ENCODE measurements at places on chromosomes 1 and 21.
A peak's percentile ranks its signal among the peaks of the same experiment; 100 is the strongest.

DNA sequence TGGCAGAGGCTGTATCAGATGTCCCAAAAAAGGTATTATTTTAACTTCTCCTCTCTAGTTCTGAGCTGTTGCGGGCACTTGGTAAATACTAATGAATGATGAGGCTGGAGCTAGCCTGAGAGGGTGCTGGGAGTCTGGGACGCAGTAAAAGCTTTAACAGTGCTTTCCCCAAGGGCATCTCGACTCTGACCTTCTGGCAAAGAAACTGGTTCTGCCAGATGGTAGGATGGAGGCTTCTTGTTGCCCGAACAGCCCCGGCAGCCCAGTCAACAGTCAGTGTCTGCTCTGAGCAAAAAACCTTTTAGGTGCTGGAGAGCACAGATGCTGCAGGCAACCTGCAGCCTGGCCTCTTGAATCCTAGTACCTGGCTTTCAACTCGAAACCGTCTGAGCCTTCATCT, 2.5 kb upstream of the PNRC2 start:
- DNase-seq: no peak

- DNase-seq: no peak
Measured at GRCh38 chr1:227167276-227168101, 150.8 kb downstream of the CDC42BPA start.

DNA sequence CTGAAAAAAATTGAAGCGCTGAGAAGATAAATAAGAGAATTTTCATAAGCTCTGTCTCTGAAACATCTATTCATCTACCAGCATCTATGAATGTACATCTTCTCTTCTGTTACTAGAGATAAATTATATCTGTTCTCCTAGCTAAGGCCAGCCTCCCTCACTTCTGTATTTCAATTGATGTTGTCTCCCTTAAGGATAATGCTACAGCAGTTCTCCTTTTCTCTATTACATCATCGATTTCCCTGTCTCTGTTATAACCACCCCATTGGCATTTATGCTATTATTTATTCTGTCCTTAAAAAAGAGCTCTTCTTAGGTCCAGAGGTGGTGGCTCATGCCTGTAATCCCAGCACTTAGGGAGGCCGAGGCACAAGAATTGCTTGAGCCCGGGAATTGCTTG, 42.9 kb upstream of the TMCO2 start:
- DNase-seq: no peak

GRCh38 chr1:229848752-229849677, 218.0 kb upstream of the GALNT2 start:
- peak; percentile 47 for DNase-seq

- no peak for DNase-seq
Measured at GRCh38 chr1:105838071-105838470, 1218.4 kb upstream of the PRMT6 start.

DNA sequence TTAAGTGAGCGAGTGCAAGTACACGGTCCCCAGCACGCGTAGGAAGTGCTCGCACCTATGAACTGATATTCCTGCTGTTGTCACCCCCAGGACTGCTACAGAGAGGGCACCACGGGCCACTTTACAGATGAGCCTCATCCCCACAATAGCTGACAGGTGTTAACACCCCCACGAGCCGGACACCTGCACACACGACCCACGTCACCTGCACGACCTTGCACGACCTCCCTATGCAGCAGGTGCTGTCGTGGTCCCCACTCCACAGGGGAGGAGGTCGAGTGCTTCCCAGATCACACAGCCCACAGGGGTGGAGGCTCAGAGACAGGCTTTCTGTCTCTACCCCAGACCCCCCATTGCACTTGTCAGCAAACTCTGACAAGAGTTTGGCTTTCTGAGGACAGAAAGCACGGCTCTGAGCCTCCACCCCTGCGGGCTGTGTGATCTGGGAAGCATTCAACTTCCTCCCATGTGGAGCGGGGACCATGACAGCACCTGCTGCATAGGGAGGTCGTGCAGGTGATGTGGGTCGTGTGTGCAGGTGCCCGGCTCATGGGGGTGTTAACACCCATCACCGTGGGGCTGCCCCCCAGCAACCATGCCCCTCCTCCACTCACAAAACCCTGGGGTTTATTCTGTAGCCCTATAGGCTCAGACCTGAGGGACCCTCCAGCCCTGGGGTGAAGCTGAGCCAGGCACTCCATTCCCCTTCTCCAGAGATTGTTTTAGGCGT, 80.8 kb downstream of the MATN1 start:
- DNase-seq: no peak

DNA sequence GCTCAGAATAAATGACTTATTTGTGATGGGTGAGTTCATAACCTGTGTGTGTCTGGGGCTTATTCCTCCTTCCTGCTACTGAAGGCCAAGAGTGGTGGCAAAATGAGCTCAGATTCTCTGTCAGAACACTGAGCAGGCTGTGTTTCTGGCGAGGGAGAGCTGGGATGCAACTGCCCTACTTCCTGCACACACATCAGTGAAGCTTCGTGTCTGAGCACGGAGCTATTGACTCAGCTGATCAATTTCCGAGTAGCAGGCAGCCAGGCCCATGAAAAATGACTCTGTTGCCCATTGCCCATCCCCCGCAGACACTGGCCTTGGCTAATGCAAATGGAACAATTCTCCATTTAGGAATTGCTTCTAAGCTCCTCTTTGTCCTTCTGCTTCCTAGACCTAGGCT, 27.7 kb downstream of the TNR start:
- DNase-seq: no peak

DNA sequence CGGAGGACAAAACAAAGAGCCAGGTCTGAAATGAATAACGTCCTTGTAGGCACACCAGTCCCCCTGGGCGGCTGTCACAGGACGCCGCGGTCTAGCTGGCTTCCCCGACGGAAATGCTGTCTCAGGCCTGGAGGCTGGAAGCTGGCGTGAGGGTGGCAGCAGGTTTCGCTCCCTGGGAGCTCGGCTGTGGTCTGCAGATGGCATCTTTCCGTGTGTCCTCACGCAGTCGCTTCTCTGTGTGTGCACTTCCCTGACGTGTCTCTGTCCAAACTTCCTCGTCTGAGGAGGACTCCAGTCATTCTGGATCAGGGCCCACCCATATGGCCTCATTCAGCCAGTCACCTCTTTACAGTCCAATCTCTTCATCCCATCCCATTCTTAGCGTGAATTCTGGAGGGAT, 14.2 kb downstream of the TNFRSF14 start:
- no peak for DNase-seq

GRCh38 chr1:90504509-90504908, 212.6 kb downstream of the BARHL2 start:
- DNase-seq: no peak

DNA sequence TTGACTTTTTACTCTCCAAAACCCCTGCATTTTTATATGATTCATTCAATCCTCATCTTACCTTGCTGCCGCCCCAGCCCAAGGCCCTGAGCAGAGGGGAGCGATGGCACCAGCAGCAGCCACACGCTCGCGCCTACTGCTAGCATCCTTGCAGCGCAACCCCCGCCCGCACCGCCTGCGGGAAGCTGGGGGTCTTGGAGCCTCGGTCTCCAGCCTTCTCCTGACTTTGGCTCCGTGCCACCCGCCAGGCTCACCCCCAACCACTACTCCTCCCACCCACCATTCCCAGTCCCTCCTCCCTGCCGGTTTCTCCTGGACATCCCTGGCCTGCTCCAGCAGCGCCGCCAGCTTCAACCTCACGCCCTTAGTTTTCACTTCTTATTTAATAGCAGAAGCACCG, 76.6 kb downstream of the RPE65 start:
- DNase-seq: no peak

GRCh38 chr1:170470121-170470520, 61.8 kb upstream of the GORAB start:
- DNase-seq: no peak

GRCh38 chr1:161082483-161082882, 6.9 kb downstream of the NECTIN4 start:
- no peak for DNase-seq

DNA sequence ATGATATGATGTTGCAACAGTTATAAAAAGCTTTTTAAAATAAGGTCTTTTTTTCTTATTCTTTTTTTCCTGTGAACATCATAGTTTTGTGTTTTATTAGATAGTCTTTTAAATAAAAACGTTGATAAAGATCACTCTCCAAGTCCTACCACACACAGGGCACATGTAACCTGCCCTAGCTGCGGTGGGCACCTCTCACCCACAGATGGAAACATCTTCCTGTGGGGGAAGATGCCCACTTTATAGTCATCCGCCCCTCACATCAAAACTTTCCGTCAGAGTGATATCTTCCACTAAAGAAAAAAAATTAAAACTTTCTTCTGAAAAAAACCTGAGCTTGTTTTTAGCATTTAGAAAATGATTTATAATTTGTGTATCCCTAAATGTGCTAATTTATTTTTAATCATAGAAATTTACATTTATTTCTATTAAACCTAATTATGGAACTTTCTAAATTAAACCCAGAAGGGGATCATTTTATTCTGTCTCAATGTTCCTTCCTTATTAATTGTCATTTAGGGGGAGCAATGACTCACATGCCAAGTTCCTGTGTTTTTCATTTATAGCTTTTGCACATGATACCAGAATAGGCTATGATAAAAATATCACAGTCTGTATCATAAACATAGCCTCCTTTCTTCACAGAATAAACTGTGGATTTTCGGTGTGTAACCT, 24.7 kb downstream of the TNFRSF9 start:
- no peak for DNase-seq

- DNase-seq: no peak
Measured at GRCh38 chr21:42396799-42397745, 1.2 kb upstream of the TMPRSS3 start.

DNA sequence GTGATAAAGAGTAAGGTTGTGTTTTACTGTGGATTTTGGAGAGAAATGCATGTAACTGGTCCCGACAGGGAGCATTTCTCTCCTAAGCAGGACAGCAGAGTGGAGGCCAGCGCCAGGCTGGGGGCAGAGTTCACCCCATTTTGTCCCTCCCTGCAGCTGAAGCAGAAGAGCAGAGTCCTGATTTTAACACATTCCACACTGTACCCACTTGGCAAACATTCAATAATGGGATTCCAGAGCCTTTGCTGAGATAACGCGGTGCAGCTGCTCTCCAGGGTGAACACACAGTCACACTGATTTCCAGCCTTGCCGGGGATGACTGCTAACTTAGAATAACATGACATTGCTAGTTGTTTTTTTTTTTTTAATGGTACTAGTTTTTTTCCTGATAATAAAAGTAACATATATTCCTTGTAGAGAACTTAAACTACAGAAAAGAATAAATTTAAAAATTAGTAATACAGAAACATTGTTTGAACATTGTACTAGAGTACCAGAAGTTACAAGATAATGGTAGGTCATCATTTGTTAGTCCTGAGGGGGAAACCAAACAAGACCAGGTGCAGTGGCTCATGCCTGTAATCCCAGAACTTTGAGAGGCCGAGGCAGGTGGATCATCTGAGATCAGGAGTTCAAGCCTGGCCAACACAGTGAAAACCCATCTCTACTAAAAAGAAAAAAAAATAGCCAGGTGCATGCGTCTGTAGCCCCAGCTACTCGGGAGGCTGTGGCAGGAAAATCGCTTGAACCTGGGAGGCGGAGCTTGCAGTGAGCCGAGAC, 77.2 kb downstream of the SCCPDH start:
- no peak for DNase-seq

DNA sequence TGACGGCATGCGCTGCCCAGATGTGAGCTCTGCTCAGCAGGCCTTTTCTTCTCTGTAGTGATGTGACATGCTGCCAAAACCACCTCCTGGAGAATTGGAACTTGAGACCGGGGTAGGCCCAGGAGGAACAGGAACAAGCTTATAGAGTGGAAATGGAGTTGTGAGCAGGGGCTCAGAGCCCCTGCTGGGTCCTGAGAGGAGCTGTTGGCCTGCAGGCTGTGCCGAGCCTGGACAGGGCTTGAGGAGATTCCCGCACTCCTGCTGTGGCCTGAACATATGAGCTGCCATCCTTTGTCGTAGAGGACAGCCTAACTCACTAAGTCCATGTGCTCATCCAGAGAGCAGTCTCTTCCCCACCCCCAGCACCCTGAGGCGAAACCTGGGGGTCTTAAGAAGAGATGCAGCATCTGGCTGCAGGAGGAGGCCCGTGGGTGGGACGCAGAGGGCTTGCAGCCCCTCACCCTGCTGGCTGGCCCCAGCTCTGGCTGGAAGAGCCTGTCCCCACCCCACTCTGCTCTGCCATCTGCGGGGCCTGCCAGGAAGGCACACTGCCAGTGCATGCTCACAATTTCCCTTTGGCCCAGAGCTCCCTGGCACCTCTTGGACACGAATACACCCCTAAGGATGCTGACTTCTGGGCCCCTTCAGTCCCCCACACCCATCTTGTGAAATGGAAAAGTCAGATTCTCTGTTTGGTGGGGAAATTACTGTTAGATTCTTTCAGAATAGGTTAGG, 42.5 kb downstream of the PTPRF start:
- DNase-seq: no peak

DNA sequence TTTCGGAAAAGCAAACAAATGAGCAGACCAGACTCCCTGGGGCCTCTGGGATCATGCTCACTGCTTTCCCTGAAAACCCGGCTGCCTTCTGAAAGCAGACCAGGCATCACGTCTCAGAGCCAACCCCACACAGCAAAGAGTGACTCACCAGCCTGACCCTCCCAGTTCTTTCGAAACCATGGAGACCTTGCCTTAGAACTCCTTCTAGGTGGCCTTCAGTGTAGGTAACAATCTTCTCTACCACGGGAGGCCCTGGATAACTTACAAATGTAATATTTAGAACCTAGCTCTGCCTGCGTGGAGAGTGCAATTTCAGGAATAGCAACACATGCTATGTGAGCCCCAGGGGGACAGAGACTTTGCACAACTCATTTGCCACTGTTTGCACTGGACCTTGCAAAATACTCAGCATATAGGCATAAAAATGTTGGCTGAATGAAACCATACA, 105.2 kb downstream of the SUSD4 start:
- peak; percentile 80 for DNase-seq

- no peak for DNase-seq
Measured at GRCh38 chr1:235953801-235954200, 87.1 kb upstream of the LYST start.

- no peak for DNase-seq
Measured at GRCh38 chr1:2469103-2469940, 6.8 kb upstream of the PLCH2 start.

- DNase-seq: no peak
Measured at GRCh38 chr21:17542371-17543011, 29.6 kb downstream of the CXADR start.

- no peak for DNase-seq
Measured at GRCh38 chr1:248189026-248189425, 8.0 kb upstream of the OR2M3 start.

DNA sequence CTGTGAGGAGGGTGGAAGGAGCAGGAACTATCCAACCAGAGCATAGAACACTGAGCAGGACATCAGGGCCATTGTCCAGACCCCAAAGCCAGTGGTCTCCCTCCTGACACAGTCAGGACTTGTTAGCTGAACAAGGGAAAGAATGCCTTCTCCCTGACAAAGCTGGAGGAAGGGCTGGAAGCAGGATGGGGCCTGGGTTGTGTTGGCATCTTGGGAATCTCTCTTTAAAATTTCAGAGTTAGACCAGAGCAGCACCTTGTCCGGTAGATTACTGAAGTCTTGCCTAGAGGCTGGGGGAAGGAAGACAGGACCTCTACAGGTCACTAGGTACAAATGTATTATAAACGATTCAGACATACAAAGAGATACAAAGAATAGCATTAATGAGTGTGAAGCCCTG, 35.0 kb upstream of the ATP2B4 start:
- no peak for DNase-seq

- no peak for DNase-seq
Measured at GRCh38 chr1:115839679-115840237, 1.2 kb downstream of the NHLH2 start.

Data from A549 (cell line).